Stimulated activated CD8-positive, alpha-beta memory T cell treated with anti-CD3 and anti-CD28 coated beads, Interleukin-15, amount 100 ng/mL, for 1 hour (primary cell): ENCODE measurements at places on chromosomes 7 and 10.

DNA sequence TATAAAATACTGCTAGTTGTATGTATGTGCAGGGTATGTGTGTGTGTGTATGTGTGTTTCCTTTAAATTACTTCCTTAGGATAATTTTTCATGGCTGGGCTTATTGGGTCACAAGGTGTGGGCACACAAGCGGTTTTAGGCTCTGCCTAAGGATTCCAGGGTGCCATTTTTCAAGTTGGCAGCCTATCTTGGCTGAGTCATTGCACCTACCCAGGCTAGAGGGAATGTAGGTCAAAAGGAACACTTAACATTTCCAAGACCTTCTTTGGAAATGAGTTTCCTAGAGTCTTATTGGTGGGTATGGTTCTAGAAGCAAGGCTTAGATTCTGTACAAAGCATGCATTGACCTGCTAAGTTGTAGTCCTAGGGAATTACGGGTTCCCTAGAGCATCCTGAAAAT, 642.1 kb downstream of the LRMDA start:
- DNase-seq, result no peak

GRCh38 chr7:151676759-151677158, 157.1 kb upstream of the RHEB start:
- DNase-seq, result no peak

GRCh38 chr7:87113077-87113476, 39.2 kb upstream of the DMTF1 start:
- DNase-seq, result no peak

DNA sequence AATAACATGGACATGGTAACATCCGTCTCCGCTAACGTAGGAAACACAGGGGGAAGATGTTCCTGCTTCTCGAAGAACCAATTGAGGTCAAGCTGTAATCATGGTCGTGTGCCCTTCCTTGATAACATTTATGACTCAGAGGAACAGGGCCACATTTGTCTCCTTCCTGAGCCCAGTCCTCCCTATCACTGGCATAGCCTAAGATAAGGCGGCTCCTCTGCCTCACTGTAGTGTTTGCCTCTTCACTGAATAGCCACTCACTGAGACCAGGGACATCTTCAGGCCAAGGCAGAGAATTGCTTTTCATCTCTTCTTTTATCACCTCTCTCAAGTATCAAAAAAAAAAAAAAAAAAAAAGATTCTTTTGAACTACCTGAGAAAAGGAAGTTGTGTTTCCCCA, 5.4 kb upstream of the GRM8 start:
- no peak for DNase-seq

GRCh38 chr7:152673897-152674296, 2.0 kb downstream of the XRCC2 start:
- no peak for DNase-seq

GRCh38 chr7:52928591-52928990, 106.8 kb upstream of the POM121L12 start:
- DNase-seq, result no peak

- no peak for DNase-seq
These were observed 241.3 kb downstream of the ANK3 start for GRCh38 chr10:60148266-60148840.

- DNase-seq, result no peak
These were observed 327.0 kb downstream of the RNLS start for GRCh38 chr10:88256013-88256680.

DNA sequence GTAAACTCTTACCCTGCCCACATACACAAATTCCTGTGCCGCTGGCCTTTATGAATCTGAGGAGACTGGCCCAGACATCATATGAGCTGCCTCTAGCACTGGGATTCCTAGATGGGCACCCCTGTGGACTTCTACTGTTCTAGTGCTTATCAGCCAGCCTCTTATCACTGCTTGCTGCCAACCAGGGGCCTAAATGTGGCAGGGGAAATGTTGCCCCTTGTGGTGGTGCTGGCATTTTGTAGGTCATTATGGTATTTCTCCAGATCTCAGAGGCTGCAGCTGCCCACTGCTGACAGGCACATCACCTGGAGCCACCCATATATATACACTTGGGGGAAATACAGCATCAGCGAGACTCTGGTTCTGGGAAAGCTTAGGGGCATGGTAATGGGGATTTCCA, 5.4 kb downstream of the SFR1 start:
- DNase-seq, result no peak

- DNase-seq, result no peak
These were observed 18.3 kb downstream of the INPP5A start for GRCh38 chr10:132555648-132556575.

DNA sequence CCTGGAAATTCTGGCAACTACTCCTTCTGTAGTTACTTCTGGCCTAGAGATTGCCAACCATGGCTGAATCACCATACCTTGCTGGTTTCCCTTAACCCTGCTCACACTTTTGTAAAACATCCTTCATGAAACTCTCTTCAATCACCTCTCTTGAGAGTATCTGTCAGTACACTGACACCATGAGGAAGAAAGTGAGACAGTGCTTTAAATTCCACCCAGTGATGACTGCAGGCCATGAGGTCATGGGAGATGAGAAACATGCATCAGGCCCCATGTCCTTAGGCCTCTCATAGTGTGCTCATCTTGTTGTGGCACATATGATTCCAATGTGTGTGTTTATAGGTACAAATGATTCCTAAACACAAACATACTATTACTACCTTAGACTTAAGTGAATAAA, 24.6 kb upstream of the NAMPT start:
- DNase-seq, result no peak

GRCh38 chr7:131139462-131139861, 188.2 kb upstream of the MKLN1 start:
- no peak for DNase-seq

DNA sequence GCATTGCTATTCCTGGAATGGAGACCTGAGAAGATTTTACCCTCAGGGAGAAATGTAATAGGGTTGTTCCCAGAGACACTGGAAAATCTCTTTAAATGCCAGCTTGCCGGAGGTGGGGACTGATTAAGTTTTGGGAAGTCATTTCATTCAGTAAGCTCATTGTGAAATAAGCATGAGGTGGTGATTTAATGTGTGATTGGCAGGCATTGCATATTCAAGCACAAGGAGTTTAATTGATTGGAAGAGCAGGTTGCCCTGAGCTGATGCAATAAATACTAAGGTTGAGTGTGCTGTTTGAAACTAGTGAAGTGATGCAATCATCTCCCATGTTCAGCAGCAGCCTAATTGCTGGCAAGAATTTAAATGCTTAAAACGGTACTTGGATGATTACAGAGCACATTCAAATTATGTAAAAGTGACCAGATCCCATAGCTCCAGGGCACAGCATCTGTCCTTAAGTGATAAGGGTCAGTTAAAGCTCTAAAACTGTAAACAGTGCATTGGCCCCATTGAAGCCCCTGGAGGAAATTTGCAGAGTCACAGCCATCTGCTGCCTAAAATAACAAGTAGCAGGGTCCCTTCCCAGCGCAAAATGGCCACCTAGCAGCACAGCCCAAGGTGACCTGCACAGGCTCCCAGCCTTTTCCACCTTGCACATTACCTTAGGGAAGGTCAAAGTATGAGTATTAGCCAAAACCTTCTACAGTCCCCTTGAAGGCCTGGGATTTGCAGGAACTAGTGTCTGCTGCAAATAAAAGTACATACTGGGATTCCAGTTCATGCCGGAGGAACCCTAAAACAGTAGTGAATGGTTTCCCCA, 92.1 kb downstream of the CCDC71L start:
- DNase-seq, result no peak

DNA sequence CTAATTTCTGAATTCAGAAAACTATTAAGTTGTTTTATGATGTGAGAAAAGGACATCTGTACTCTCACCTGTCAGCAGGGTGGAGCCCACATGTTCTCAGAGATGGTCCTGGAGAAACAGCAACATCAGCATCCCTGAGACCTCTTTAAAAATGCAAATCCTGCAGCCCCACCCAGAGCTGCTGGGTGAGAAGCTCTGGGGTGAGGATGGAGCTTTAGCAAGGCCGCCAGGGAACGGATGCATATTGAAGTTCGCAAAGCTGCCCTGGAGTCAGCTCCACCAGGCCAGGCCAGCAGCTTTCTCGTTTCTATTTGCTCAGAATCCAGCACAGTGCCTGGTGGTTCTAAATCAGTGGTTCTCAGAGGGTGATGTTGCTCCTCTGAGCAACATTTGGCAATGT, 49.1 kb downstream of the PRKCQ start:
- no peak for DNase-seq

GRCh38 chr10:1163831-1164230, 107.6 kb downstream of the WDR37 start:
- no peak for DNase-seq

DNA sequence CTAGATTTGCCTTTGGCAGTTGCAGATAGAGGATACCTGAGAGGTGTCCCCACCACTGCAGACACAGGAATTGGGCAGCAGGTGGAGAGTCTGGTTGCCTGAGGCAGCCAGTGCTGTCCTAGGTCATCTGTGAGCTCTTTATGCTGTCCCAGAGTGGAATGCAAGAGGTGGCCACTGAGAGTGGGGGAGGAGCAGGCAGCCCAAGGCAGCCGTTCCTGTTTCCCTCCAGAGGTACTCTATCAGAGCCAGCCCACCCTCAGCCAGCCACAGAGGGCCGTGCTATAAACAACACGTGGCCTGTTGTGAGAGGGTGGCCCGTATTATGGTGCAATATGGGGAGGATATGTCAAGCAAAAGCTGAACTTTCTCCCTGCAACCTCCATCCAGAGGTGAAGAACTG, 8.5 kb downstream of the LRRC18 start:
- DNase-seq, result no peak

DNA sequence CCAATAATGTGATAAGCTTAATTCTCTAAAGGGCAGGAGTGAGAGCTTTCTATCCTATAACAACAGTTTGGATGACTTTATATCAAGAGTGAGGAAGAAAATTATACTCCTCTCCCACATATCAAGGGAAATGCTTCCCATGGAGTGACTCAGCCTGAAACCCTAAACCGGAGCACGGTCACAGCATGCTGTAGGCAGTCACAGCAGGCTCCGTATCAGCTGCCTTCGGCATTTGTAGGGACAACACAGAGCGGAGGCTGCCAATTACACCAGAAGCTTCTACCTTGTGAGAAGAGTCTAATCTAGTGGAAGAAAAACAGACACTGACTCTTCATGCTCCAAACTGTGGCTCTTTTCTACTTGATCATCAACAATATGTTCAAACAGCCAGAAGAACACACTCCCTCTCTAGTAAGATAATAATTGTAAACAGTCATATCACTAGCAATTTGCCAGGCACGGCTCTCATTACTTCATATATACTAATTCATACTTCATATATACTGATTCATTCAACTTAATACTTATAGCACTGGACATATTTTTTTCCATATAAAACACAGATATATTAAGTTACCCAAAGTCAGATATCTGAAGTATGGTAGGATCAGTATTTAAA, 65.9 kb downstream of the DGKB start:
- no peak for DNase-seq

DNA sequence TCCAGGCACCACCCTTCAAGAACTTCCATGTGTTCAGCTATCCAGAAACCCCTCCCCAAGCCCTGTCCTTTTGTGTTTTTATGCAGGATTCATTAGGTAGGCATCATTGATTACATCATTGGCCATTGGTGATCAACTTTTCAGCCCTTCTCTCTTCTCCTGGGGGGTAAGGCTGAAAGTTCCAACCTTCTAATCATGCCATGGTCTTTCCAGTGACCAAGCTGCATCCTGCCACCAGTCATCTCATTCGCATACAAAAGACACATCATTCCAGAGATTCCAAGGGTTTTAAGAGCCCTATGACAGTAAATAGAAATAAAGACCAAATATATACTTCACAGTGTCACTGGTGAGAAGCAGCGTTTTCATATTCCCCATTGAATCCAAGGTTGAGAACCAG, 48.2 kb downstream of the DNAJC12 start:
- DNase-seq, result no peak

GRCh38 chr7:46746695-46747687, 825.9 kb upstream of the IGFBP3 start:
- no peak for DNase-seq

- no peak for DNase-seq
These were observed 610.5 kb upstream of the PFKP start for GRCh38 chr10:2456834-2457233.

DNA sequence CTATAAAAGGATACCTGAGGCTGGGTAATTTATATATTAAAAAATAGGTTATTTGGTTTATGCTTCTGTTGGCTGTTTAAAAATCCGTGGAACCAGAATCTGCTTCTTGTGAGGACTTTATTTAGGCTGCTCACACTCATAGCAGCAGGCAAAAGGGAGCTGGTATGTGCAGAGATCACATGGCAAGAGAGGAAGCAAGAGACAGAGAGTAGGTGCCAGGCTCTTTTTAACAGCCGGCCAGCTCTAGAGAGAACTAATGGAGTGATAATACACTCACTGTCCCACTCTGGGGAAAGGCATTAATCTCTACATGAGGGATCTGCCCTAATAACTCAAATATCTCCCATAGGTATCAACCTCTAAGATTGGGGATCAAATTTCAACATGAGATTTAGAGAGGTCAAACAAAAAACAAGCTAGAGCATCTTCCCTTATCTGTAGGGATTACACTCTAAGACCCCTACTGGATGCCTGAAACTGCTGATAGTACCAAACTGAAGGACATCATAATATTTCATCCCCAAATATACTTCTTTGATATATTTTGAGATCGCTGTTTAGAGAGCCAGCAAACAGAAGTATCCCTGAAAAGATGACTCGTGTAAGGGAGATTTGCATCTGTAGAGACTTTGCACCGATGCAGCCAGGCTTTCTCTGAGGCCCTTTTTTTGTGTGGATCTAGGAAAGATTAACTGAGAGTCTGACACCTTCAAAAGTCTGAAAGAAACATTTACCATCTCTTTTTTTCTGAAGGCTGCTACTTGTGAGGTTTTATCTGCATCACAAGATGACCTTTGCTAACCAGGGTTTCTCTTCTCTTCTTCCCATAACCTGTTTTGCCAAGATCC, 717.0 kb upstream of the MBL2 start:
- no peak for DNase-seq

GRCh38 chr10:131020775-131021174, 290.7 kb downstream of the TCERG1L start:
- no peak for DNase-seq

- DNase-seq, result no peak
These were observed 5.9 kb upstream of the GDF10 start for GRCh38 chr10:47294057-47294456.

DNA sequence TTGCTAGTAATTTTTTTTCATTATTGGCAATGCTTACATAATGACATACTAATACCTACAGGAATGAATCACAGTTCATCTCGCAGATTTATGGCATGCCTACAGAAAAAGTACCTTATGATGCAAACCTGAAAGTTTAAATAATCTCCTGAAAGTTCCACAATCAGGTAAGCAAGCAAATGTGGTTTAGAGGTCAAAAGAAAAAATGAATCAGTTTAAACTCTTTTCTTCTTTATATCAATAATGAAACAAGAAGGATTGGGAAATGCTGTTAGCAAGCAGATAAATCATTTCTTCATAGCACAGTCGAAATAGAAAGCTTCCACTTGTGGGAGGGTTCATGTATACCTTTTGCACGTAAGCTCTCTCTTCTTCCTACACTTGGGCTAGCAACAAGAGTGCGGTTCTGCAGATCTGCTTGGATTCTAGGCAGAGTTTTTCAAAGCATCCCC, 53.7 kb upstream of the MTPN start:
- no peak for DNase-seq
